ENCODE measurements at places on chromosomes 5 and 9.

DNA sequence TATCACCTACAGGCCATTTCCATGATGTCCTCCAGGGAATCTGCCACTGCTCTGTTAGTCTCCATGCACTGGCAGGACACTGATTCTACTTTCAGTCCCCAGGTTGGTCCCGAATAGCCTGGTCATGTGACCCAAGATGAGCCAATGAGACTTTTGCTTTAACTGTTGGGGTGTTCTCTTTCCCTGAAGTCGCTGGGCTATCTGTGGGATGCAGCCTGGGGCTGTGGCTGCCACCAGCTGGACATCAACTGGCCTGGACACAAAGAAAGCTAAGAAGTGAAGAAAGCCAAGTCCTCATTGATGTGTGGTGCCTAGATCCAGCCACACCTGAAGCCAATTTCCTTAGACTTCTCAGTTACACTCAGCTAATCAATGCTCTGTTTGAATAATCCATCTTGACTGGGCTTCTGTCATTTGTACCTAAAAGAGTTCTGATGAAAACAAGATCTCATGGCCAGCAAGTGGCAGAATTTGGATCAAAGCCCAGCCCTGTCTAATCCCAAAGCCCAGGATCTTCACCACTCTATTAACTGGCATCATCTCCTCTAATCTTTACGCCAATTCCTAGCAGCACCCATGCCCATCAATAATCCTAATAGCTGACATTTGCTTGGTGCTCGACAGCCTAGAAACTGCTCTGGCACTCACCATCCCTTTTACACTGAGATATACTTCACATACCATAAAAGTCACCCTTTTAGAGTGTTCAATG lies 37.0 kb downstream of the SH3PXD2B start:
- DNase-seq: no peak

GRCh38 chr9:100150214-100150613 lies 51.2 kb downstream of the INVS start:
- DNase-seq: peak; percentile 19

DNA sequence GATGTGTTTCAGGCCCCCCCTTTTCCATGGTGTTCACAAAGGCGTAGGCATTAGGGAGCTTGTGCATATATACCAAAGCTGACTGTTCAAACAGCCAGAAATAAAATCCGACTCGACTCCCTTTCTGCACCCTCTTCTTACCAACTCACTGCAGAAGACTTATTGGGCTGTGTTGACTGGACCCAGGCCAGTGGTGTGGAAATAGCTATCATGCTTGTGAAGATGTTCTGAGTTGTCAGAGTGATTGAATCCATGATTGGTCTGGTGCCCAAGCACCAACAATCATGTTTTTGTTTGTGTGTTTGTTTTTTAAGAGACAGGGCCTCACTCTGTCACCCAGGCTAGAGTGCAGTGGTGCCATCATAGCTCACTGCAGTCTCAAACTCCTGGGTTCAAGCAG lies 21.6 kb downstream of the TJP2 start:
- DNase-seq: no peak

GRCh38 chr5:147763791-147764525 lies 18.6 kb downstream of the JAKMIP2 start:
- DNase-seq: peak; percentile 12

DNA sequence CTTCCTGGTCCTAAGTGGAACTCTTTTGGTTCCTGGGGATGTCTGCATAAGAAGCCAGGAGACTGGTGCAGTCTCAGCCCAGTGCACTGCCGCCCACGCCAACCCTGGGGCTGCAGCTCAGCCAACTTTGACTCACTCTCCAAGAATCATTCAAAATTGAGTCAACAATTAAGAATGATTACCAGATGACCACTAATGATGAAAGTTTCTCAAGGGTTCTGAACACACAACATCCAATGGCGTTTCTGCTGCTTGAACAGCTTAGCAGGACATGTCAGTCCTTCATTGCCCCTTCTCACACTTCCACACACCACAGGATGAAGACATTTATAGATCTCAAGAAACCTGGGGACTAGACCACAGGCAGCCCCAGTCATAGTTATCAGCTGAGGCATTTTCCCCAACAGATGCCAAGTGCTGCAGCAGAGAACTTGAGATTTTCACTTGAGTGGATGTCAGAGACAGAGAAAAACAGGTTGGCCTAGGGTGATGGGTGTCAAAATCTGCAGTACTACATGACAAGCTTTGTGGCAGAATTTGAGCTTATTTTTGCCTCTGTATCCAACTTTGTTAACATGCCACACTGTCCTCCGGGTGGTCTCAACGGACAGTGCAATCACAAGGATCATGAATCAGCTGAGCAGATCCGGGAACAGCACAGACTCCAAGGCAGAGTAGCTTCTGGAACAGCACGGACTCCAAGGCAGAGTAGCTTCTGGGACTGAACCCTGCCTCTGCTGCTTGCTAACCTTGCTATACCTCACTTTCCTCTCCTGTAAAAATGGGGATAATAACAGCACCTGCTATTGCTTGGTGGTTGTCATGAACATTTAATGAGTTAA lies 356.1 kb downstream of the SPOCK1 start:
- peak; percentile 68 for DNase-seq

DNA sequence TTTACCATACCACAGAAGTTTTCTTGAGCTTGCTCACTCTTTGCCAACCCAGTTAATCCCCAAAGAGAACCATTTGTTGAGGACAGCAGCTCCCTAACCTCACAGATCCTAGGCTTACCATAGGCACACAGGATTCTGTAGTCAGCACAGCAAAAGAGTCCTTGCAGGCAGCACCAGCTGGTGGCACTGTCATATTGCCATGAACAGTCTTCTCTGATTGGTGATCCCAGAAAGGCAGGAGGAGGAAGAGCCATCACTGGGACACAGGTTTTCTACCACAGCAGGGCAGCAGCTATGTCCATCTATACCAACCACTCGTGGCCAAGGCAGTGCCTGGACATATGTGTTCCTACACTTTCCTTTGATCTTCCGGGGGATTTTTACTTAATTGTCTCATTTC lies 297.1 kb upstream of the CD180 start:
- DNase-seq: no peak

GRCh38 chr5:132905938-132906337 lies 32.5 kb downstream of the LEAP2 start:
- no peak for DNase-seq

- no peak for DNase-seq
Observed at GRCh38 chr5:76495870-76496269, 92.8 kb downstream of the IQGAP2 start.

DNA sequence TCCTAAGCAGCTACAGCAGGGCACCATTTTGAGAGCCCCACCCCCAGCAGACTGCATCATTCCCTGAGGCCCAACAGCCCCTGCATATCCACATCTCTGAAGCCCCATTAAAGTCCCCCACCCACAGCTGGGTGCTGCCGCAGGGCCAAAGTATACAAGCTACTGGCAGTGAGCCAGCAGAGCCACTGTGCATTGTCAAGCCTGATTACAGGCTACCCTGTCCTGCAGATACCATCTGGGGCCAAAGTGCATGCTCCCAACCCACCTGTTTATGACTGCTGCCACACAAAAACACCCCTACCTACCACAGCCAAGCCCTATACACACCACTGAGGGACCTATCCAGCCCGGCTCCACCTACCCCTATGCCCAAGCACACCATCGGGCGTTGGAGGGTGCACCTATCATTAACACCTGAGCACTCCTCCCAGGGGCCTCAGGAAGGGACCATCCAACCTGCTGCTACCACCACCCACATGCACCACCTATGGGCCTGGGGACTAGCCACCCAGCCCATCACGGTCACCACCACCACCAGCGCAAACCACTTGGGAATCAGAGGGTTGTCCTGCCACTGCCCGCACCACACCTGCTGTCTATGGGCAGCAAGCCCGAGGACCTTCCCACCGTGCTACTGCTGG lies 105.0 kb downstream of the PLPP1 start:
- no peak for DNase-seq

DNA sequence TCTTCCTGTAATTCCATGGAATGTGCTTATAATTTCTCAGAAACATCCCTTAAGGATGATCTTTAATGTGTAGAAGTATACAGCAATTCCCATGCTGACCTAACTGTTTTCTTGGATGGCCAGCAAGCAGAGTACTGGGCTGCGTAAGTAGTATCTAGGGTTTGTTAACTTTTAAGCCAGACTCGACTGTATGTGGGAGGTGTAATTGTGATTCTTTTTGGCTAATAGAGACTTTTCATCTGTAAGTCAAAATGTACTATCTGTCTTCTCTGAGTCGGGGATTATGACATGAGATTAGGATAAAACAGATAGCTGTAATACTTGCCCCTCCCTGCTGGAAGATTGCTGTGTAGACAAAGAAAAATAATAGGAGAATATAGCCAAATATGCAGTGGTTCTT lies 169.3 kb downstream of the SGCD start:
- DNase-seq: no peak

DNA sequence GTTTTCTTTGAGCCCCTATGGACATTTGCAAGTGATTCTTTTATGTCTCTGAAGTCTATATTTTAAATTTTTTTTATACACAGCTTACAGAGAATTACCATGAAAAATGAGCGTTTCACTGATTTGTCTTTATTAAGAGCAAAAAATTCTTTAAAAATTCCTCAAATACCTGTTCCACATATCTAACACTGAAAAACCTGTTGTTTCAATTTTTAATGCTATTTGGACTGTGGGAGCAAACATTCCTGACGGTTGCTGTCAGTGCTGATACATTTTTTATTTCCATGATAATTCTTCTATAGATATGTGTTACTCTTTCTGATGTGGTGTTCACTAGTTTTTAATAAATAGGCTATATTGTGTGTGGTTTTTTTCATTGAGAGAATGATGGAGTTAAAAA lies 199.8 kb downstream of the GDNF start:
- no peak for DNase-seq

GRCh38 chr5:157703736-157704135 lies 27.5 kb upstream of the THG1L start:
- no peak for DNase-seq

- no peak for DNase-seq
Observed at GRCh38 chr9:88403340-88403739, 15.1 kb downstream of the SPIN1 start.

- no peak for DNase-seq
Observed at GRCh38 chr9:120214332-120214731, 365.6 kb downstream of the CDK5RAP2 start.

DNA sequence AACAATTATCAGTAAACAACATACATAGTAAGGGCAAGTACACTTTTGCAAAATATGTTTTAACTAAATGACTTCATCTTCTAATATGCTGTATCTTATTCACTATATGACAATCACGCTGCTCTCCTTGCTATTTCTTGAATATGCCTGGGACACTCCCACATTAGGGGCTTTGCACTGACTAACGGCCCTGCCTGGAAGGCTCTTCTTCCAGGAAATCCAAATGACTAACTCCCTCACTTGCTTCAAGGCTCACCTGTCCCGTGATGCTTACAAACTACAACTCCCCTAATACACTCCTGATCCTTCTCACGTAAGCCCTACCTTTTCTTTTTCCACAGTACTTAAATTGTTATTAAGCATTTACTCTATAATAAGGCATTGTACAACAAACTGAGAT lies 10.6 kb downstream of the ERP44 start:
- no peak for DNase-seq

GRCh38 chr9:112037281-112038016 lies 137.6 kb downstream of the SUSD1 start:
- peak; percentile 98 for DNase-seq

GRCh38 chr5:149561848-149562247 lies 10.6 kb upstream of the CSNK1A1 start:
- DNase-seq: peak; percentile 87

DNA sequence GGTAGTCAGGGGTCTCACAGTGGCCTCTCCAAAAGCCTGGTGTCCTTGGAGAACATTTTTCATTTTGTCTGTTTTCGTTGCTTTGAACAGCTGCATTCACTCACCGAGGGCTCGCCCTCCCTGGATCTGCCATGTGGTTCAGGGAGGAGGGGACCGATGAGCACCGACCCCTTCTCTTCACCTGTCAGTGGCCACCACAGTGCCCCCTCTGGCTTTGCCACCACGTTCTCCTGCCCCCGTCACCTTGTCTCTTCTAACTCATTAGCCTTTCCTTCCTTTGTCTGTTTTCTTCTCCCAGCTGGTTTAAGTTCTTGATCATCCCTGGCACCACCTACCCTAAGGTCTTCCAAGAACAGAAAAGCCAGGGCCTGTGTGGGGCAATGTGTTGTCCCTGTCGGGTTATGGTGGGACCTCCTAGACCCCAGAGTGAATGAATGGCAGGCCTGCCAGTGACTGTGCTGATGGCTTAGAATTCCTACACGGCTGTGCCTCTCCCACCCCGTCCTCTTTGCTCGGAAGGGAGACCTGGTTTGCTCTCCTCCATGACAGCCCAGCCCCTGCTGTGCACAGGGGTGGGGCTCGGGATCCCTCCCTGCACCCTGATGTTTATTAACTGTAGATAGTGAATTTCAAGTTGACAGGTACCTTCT lies 90.0 kb downstream of the ANKRD33B start:
- no peak for DNase-seq

DNA sequence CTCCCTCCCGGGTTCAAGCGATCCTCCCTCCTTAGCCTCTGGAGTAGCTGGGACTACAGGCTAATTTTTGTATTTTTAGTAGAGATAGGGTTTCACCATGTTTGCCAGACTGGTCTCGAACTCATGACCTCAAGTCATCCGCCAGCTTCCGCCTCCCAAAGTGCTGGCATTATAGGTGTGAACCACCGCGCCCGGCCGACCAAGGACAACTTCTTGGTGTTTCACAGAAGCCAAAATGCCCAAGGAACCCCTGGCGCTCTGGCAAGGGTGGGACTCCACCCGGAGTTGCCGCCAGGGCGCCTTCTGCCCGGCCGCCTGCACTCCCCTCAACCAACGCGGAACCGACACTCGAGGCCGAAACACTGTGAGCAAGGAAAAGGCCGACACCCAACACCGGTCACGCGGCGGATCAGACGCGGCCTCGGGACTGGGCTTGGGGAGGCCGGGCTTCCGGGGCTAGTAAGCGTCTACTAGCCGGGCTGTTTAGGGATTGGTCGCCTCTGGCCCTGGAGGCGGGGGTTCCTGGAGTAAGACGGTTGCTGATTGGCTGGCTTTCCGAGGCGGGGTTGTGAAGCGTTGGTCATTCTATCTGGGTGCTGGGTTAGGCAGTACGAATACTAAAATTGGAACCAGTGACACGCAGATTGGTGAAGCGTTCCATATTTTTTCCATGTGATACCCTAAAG lies 7.7 kb upstream of the CFAP157 start:
- DNase-seq: peak; percentile 86

- no peak for DNase-seq
Observed at GRCh38 chr9:137784046-137784445, 93.5 kb upstream of the CACNA1B start.

DNA sequence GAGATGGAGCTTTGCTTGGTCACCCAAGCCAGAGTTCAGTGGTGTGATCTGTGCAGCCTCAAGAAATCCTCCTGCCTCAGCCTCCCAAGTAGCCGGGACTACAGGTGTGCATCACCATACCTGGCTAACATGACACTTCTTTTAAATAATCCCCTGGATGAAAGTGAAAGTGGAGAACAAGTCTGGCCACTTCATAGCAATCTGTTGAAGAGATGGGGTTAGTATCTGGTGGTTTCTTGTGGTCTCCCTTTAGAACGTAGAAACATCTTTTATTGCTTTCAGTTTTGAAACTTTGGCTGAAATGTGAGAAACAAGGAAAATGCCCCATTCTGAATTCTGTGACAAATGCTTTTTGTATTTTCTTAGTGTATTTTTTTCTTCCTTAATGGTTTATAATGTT lies 452.5 kb upstream of the RIOK2 start:
- no peak for DNase-seq

GRCh38 chr9:20650313-20650712 lies 28.0 kb upstream of the MLLT3 start:
- no peak for DNase-seq

Measured in fibroblast of skin of left biceps (primary cell).